ENCODE measurements at places on chromosomes 6 and 20.

- DNase-seq: no peak
Measured at GRCh38 chr6:166642646-166643045, 15.6 kb upstream of the RPS6KA2 start.

- no peak for DNase-seq
Measured at GRCh38 chr6:161522276-161522675, 248.4 kb upstream of the AGPAT4 start.

DNA sequence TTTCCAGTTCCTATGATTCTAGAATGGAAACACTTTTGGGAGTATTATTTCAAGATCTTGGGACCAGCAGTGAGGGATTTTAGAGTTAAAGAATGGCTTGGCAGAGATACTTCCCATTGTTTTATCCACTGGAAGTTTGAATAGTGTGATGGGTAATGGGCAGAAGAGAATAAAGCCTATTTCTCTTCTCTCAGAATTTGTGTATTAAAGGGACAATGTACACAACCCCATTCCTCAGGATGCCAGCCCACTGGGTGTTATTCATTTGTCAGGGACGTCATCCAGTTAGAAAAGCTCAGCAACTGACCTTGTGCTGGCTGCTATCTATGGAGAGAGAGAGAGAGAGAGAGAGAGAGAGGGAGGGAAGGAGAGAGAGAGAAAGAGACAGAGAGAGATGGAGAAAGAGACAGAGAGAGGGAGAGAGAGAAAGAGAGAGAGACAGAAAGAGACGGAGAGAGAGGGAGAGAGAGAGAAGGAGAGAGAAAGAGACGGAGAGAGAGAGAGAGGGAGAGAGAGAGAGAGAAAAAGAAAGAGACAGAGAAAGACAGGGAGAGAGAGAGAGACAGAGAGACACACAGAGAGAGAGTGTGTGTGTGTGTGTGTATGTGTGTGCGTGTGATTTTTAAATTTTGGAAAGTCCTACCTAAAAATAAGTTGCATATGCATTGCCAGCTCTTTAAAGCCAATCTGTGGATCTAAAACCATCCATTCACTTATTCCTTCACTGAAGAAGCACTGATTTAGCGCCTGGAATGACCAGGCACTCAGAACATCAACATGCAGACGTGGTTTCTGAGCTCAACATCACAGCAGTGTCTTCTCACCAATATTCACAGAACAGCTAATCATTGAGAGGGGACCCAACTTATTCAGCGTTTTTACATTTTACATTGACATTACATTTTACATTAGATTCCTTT is 388.8 kb downstream of the THBS2 start:
- DNase-seq: no peak

DNA sequence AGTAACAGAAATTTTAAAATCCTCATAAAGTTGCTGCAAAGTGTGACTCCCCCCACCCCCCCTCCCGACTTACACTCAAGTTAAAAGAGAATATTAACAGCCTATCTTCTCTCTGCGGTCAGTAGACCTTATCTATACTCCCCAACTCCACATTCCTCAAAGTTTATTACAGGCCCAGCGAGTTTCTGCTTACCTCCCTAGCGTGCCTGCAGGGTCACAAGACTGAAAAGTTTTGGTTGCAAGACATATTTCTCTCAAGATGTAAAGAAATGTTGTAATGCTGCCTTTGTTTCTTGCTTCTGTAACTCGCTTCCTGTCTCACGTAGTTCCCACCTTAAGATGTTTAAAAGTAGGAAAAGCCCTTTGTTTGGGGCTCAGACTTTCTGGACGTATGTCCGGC is 699.6 kb downstream of the PHF3 start:
- no peak for DNase-seq

GRCh38 chr20:44967207-44967807 is 995 bp downstream of the STK4 start:
- no peak for DNase-seq

DNA sequence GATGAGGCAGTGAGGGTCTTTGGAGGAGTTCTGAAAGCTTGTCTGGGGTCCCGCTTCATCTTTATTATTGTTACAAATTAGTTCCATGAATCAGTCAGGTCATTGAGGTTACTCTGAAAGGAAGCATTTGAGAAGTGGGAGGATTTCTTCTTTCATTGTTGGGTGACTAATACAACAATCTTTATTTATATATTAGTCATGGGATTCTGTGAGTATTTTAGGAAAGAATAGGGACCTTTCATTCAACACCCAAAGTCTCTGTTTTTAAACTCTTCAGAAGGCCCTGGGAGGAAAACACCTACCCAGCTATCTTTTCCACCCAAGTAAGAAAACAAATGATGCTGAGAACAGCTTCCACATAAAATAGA is 98.3 kb downstream of the SOD2 start:
- DNase-seq: no peak

DNA sequence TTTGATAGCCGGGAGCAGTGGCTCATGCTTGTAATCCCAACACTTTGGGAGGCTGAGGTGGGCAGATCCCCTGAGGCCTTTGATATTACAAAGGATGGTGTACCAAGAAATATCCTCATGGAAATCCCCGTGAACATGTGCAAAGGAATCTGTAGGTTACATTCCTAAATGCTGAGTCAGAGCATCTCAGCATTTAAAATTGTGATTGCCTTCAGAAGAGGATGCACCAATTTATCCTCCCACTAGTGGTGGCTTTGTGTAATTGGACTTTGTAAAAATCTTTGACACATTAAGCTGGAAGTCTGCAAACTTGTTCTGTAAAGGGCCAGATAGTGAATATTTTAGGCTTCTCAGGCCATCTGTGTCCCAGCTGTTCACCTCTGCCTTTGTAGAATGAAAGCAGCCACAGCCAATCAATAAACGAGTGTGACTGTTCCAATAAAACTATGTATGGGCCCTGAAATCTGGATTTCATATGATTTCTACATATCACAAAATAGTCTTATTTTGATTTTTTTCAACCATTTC is 11.8 kb downstream of the TMEM14B start:
- DNase-seq: no peak

DNA sequence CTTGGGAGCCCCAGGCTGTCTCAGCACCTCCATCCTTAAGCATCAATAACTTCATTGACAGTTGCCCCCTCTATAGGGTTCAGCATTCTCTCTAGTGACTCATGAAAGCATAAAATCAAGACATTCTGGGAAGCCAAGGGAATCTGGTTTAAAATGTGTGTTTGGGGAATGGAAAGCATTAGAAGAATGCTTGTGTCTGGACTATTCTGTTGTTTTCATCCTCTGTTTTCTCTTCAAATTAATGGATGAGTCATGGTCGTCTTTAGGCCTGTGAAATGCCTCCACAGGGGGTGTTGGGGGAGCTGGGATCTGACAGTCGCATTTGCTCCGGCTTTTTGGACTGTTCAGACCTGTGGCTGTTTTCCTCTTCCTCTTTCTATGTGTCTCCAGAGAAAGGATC is 279.7 kb downstream of the CDC5L start:
- DNase-seq: no peak

GRCh38 chr6:1931817-1932216 is 313.6 kb downstream of the GMDS start:
- no peak for DNase-seq

GRCh38 chr6:113122060-113122459 is 735.1 kb upstream of the MARCKS start:
- no peak for DNase-seq

- DNase-seq: no peak
Measured at GRCh38 chr20:51636123-51636522, 93.6 kb upstream of the NFATC2 start.

- DNase-seq: no peak
Measured at GRCh38 chr6:90534337-90535025, 52.4 kb downstream of the MAP3K7 start.

DNA sequence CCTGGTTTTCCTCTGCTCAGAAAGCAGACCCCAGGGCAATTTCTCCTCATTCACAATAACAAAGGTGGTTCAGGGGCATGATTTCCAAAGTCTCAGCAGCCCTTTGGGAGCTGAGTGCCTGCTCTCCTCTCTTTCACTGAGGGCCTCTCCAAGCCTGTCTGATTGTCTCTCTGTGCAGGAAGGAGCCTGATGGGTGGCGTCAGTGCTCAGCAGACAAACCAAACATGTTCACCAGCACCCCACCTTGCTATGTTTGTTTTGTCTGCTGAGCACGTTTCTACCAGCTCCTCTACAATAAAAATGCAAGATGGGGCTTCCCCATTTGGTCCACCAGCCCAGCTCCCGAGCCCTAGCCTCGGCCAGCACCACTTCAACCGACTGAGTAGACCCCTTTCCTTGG is 25.4 kb upstream of the TCP11 start:
- no peak for DNase-seq

- no peak for DNase-seq
Measured at GRCh38 chr20:37523012-37523391, 2.0 kb downstream of the NNAT start.

- no peak for DNase-seq
Measured at GRCh38 chr6:25389471-25389870, 110.3 kb downstream of the CARMIL1 start.

DNA sequence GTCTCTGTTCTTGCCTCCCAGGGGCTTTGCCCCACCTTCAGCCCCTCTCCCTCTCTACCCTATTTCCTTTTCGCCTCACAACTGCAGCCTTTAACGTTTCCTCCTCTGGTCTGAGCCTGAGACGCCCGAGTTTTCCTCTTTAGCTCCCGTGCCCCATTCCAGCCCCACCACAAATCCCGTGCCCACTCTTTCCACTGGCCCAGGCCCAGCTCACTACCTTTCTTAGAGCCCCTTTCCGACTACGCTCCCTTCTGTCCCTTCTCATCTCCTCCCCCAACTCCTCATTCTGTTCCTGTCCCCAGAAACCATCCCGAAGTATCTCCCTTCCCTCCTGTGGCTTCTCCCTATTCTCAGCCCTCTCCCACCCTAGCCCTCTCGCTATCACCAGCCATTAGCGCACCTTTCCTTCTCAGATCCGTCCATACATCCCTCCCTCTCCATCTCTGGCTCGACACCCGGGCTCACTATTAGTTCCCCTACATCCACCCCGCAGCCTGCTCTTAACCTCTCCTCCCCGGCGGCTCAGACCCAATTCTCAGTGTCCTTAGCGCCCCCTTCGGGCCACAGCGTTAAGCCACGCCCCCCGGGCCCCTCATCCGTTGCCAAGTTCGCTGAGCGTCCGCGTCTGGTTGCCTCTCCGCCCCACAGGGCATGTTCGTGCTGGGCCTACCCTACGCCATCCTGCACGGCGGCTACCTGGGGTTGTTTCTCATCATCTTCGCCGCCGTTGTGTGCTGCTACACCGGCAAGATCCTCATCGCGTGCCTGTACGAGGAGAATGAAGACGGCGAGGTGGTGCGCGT is 2.7 kb downstream of the SLC32A1 start:
- no peak for DNase-seq

- DNase-seq: no peak
Measured at GRCh38 chr20:7744411-7744810, 195.8 kb downstream of the HAO1 start.

- peak; percentile 65 for DNase-seq
Measured at GRCh38 chr20:24948939-24949679, at the start of gene CST7. Gene CST7, plus strand, starts transcription at chr20:24949269. Its CDS starts 237 bp downstream, at chr20:24949506.

DNA sequence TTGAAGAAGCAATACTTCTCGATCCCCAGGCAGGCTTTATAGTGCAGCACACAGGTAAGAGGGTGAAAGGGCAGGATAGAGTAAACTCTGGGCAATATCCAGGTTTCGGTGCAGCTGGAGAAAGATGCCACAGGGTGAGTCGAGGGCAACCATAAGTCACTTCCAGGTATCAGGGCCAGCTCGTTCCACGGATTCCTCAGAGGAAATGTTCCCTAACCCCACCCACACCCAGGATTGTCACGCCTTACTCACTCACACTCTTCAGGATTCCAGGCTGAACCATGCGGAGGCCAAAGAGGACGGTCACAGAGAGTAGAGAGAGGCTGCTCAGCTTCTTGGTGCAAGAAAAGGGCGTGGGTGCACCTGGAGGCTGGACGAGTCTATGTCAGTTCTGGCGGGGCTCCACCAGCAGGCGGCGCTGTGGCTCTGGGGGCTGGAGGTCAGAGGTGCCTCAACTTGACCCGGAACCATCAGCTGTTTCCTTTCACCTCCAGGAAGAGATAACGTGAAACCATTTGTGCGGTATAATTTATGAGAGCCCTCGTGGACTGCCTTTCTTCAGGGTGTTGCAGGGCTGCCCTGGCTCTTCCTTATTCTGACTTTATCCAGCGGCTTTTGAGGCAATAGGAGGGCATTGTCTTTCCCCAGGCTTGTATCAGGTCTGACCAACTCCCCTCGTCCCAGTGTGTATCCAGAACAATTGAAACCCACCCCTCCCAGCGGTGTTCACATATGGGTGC is 14.5 kb upstream of the WFDC12 start:
- no peak for DNase-seq

DNA sequence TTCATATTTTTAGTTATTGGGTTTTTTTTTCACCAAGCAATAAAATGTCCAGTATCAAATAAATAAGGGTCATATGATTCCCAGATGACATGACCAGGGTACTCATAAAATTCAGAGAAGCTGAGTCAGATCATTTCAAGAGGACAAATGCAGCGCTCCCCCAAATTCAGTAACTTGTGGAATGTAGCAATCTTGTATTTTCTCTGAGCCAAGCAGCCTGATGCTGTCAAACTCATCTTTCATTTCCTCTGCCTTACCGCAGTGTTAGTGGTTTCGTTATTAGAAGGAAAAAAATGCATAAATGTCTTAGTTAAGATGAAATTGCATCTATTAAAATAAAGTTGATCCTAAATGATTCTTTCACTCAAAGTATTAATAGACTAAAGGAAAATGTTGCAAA is 57.8 kb upstream of the EDN1 start:
- DNase-seq: no peak

DNA sequence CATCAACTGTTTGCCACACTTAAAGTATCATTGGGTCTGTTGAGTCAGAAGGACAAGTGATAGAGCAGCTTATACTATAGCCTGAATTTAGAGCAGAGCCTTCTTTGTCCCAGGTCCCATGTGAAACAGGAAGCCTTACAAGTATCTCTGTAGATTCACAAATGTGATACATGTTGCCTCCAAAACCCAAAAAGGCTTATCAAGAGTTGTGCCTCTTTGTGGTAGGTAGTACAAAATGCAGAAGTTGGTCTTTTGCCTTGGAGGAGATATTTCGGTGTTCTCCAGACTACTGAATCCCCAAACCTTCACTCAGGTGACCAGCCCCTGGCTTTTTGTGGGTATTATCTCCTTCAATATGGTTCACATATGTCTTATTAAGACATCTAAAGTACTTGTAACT is 172.8 kb upstream of the PROKR2 start:
- DNase-seq: no peak

DNA sequence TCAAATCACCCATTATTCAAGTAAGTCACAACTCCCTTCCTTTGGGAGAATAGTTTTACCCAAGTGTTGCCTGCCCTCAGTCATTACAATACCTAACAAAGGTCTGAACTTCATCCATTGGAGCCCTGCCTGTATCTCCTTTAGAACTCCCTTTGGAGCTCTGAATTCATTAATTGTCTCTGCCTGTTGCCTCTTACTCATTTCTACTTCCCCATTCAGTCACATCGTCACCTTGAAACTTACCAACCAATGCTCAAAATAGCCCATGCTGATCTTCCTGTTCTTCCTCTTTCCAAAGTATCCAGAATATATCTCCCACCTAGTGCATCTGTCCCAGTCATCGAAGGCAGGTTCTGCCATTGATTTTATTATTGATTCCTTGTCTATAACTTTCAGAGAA is 120.7 kb upstream of the ADGRF1 start:
- no peak for DNase-seq

GRCh38 chr6:138044458-138044857 is 62.8 kb downstream of the PERP start:
- DNase-seq: no peak

GRCh38 chr20:3565851-3566250 is 95.0 kb downstream of the ATRN start:
- DNase-seq: no peak

- peak; percentile 83 for DNase-seq
Measured at GRCh38 chr6:159968295-159969203, at the start of gene IGF2R. Gene IGF2R, plus strand, starts transcription at chr6:159969082. Its CDS starts 165 bp downstream, at chr6:159969247.
